ENCODE measurements at places on chromosomes 13 and 19.

- no peak for DNase-seq
Observed at GRCh38 chr13:47277774-47278173, 380.9 kb upstream of the HTR2A start.

DNA sequence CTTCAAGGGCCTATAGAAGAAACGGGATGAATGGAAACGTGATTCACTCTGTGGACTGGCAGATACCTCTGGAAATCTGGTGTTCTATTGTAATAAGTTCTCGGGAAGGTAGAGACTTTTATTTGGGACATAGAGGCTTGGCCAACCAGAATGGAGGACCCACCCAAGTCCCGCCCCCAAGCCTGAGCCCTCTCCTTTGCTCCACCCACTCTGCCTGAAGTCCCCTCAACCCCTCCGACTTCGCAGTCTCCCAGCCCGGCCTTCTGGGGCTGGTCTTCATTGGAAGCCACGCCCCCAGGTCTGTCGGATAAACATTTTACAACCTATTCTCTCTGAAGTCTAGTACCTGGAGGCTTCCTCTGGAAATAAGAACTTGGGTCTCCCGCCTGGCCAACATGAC lies 16.9 kb downstream of the FBXL12 start:
- no peak for DNase-seq

GRCh38 chr13:111117961-111118360 lies 2.9 kb downstream of the ARHGEF7 start:
- DNase-seq, result no peak

DNA sequence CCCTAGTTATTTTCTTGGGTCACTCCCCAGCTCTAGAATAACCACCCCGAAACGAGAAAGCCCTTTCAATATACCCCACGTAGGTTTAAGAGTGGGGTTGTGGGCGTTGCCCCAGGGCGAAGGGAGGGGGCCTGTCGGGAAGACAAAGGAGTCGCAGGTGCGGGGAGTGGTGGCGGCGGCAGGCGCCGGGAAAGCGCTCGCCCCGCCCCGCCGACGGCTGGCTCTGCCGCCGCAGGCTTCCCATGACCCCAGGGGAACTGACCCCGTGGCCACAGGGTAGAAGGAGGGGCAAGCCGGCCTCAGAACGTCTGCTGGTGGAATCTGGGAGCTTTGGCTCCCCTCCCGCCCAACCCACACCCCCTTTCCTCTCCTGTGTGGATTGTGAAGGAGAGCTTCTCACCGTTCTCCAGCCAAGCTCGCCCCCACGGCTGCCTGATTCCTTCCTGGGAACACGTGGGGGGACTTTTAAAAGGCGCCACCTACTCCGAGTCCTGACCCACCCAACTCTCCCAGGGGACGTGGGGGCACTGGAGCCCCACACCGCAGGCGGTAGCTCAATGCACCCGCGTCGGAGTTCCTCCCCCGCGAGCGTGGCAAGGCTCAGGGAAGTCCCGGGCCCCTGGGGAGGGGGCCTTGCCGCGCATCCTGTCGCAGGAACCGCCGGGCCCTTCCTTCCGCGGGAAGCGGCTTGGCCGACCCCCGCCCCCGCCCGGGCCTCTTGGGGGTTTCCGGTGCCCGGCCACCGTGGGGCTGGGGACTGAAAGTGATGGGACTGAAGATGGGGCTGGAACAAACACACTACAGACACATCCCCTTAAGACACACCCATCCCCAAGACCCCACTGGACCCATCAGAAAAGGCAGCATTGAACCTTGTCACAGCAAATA lies 5.5 kb downstream of the IER2 start:
- DNase-seq, result peak; percentile 61

GRCh38 chr13:66037096-66037495 lies 1193.0 kb downstream of the PCDH9 start:
- DNase-seq, result no peak

DNA sequence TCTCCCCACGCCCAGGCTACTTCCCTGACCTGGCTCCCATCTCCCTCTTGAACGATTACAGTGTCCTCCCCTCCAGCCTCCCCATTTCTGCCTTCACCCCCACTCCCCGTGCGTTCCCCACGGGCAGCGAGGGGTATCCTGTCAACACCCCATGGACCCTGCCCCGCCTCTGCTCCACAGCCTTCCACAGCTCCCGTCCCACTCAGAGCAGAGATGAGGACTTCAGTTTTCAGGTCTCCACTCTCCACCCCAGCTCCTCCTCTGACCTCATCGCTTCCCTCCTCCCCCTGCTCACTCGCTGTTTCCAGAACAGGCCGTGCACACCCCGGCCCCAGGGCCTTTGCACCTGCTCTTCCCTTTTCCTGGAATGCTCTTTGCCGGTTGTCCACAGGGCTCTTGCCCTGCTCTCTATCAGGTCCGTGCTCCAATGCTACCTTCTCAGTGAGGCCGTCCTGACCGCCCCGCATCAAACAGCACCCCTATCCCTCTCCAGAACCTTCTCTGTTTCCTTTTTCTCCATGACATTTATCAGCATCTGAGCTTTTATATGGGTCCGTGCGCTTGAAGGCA lies 15.0 kb downstream of the LRRC4B start:
- DNase-seq, result no peak

DNA sequence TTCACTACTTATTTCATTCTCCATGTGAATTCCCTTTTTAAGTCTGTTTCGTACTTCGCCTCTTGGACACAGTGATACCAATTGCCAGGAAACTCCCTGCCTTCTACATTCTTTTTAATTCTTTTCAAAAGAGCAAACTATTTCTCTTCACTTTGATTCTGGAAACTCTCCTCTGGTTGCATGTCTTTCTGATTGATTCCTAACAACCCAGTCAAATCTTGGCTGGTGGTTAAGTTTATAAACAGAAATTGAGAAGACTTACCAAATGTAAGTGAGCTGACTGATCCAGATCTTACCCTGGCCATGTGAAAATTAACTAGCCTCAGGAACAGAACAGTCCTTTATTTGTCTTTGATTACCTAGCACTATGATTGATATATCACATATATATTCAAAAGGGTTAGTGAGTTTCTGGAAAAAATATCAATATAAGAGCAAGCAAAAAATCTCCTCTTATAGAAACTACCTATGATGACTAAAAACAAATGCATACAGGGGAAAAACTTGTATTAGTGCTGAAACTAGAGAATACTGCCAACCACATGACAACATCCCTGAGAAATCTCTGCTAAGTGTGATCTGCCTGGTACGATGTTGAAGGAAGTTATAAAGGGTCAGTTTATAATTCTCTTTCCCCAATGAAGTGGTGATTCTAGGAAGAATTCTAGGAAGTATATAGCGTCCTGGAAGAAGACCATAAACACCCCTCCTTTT lies 152.6 kb upstream of the HTR2A start:
- no peak for DNase-seq

GRCh38 chr13:76503766-76504165 lies 382.4 kb downstream of the KCTD12 start:
- DNase-seq, result no peak
